HS-5 (cell line): ENCODE measurements at places on chromosomes 5 and 9.

- peak; percentile 86 for DNase-seq
Measured at GRCh38 chr9:136051837-136052471, 43.1 kb downstream of the NACC2 start.

GRCh38 chr9:86410281-86410680 is 56.1 kb upstream of the TUT7 start:
- DNase-seq, result no peak

DNA sequence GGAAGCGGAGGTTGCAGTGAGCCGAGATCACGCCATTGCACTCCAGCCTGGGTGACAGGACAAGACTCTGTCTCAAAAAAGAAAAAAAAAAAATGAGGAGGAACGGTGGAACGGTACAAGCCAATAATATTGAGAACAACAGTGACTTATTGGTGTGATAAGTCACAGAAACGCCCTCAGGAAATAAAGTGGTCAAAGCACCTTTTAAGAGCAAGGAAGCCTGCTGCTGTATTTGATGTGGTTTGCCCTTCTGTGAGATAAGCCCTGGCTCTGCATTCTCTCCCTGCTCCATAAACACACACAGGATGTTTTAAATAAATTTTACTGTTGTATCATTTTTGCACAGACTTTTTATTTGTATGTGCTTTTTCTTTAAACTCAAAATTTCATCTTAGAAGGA is 269.9 kb upstream of the MSX2 start:
- DNase-seq, result no peak

DNA sequence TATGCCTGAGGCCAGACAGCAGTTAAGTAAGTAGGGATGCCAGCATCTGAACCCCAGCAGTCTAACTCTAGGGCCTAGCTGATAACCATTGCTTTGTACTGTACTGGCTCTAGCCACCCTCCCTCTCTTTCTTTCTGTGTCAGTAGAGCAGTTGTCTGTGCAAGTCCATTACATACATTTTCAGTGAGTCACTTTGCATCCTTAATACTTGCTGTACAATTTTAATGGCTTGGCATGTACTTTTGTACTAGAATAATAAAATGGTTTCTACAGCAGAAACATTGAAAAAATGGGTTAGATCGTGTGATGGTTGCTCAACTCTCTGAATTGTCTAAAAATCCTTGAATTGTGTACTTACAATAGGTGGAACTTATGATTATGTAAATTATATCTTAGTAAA is 1.5 kb upstream of the TTC39B start:
- peak; percentile 40 for DNase-seq

- no peak for DNase-seq
Measured at GRCh38 chr9:114761523-114761922, 44.3 kb downstream of the TNFSF15 start.

DNA sequence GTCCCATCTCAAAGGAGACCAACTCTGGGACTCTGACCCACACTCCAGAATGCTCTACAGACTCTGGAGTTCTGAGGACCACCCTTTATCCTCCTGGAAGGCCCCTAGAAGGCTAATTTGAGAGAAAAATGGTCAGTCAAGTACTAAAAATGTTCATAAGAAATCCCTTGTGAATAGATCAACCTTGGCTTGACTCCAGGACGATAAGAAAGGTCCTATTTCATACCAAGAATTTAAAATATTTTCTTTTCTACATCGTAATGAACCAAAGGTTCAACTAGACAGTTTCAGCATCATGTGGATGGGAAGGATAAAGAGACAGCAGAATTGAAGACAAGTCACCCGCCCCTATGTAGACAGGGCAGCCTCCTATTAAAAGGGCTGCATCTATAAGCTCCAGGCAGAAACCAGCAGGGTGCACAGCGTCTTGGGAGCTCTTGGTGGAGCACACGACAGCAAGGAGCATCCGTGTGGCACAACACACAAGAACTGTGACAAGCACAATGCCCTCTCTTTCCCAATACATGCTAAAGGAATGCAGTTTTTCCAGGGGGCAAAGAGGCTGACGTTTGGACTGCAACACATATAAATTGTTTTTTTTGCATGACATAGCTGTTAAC is 38.3 kb downstream of the RASEF start:
- no peak for DNase-seq

DNA sequence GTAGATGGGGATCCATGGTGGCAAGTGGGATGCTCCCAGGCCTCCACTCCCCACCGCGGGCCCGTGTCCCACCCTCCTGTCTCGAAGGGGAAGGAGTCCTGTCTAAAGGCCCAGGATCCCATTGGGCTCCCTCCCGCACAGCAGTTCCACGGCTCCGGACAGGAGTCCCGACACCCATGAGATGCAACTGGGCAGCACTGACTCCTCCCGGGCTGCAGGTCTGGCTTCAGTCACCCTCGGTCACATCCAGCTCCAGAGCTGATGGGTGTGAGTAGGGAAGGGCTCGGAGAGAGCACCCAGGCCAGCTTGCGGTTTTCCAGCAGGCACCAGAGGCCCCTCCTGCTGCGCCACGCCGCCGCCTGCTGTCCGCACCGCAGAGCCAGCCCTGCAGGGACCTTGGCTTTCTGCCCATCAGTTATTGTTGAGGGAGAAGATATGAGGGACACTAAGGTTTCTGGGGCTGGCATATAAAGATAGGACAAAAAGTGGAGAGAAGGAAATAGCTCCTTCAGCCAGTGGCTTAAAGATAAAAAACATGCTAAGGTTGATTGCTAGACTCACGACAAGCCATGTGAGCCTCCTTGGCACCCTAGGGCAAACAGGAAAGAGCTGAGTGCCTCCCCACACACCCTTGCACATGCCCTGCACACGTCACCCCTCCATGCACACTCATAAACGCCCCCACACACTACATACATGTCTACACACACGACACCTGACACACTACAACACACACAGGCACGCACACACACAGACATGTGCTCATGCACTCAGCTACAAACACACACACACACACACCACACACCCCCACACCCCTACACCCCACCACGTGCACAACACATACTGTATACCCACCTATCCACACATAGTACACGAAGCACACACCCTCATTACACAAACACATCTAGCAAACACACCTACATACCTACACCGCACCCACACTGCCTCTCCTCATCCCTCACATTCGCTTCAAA is 79.0 kb downstream of the AK8 start:
- DNase-seq, result no peak

GRCh38 chr5:148859703-148860102 is 33.3 kb downstream of the ADRB2 start:
- DNase-seq, result no peak

DNA sequence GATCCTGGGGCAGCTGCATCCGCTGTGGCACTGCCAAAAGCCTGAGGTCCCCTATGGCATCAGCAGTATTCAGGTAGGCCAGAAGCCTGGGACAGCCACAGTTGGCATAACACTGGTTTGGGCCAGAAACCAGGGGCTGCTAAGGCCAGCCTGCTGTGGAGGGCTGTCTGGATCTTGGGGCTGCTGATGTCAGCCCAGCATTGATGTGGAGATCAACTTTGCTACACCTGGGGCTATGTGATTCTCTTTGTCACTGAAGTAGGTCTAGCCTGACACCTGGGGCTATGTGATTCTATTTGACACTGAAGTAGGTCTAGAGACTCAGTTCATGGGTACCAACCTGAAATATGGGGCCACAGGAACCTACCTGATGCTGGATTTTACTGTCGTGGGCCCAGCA is 411.5 kb downstream of the RASEF start:
- no peak for DNase-seq

- DNase-seq, result no peak
Measured at GRCh38 chr9:105421154-105421553, 26.7 kb upstream of the FSD1L start.

- DNase-seq, result no peak
Measured at GRCh38 chr5:58979090-58979489, 396.2 kb downstream of the RAB3C start.

DNA sequence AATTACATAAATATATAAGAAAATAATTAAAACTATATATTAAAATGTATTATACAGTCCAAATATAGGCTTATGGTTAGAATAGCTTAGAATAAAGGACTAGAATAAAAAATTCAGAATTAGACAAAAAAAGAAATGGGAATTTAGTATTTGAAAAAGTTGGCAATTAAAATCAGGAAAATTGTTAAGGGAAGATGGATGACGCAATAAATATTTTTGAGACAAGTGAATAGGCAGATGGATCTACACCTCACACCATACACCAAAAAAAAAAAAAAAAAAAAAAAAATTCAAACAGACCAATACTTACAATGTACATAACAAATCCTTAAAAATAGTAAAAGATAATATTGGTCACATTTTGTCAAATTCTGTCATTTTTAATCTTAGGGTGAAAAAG is 200.7 kb downstream of the TMEM232 start:
- no peak for DNase-seq

GRCh38 chr5:172911628-172911880 is 47.7 kb upstream of the RPL26L1 start:
- no peak for DNase-seq

DNA sequence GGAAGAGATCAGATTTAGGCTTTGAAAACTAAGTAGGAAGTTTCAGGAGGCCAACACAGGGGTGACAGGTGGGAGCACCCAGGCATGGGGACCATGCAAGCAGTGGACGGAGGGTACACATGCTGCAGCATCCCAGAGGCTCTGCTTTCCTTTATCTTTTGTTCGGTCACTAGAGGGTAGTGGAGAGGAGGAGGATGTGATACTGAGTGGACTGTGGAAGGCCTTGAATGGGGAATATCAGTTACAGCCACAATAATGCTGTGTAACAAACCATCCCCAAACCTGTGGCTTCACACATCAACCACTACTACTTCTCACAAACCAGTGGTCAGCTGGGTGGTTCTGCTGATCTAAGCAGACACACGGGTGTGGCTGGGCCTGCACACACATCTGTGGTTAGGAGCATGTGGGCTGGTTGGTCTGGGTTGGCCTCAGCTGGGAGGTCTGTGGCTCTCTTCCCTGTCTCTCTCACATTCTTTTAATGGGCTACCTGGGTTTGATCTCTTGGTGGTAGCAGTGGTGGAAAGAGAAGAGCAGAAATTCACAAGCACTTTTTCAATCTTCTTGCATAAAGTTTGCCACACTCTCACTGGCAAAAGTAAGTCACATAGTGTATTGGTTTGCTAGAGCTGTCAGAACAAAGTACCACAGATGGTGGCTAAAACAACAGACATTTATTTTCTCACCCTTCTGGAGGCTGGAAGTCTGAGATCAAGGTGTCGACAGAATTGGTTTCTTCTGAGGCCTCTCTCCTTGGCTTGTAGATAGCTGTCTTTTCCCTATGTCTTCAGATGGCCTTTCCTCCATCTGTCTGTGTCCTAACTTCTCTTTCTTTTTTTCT is 238.7 kb downstream of the AGTPBP1 start:
- DNase-seq, result no peak

- DNase-seq, result no peak
Measured at GRCh38 chr9:70923961-70924360, 197.5 kb downstream of the TRPM3 start.

DNA sequence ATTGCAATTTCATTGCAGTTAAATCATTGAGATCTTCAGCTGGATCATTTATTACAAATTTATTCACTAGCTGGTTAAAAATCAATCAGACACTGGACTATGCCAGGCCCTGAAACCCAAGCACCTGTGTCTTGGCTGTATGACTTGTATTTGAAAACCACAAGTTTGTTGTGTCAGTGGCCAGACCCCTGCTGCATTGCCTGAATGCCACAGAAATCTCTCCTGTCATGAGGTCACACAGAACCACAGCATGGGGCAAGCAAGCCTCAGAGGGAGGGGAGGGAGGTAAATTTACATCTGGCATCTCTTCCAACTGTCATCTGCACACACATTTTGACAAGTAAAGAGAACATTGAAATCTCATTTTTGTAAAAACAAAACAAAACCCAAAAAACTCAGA is 90.0 kb downstream of the ARRDC3 start:
- DNase-seq, result no peak

DNA sequence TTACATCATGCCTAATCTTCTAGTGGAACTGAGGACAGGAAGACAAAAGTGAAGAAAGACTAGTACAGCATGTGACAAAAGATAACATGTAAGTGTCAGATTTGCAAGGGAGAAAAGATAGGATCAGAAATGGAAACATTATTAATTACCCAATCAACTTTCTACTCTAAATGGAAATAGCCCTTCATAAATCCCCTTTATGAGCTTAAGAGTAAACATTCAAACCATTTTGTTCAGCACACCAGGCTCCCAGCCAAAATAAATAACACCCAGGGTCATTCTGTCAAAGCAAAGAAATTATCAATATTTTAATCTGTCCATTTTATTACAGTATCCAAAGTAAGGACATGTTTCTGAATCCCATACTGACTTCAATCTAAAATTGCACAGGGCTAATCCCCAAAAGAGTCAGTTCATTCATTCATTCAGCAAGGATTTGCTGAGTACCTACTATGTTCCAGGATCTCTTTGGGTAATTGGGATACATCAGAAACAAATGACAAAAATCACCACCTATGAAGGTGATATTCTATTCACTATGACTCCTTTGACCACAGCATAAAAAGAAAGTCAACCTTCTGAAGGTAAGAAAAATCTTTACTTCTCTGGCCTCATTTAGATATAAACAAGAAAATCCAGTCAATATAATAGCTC is 5.3 kb downstream of the PRELID2 start:
- DNase-seq, result no peak
